Kidney (tissue), 22 donors: ENCODE measurements at places on chromosomes 16 and 17. TPM values are rescaled to one million over a fixed set of nuclear protein-coding genes. Genes with fewer than 3 reads are reported as not detected.

DNA sequence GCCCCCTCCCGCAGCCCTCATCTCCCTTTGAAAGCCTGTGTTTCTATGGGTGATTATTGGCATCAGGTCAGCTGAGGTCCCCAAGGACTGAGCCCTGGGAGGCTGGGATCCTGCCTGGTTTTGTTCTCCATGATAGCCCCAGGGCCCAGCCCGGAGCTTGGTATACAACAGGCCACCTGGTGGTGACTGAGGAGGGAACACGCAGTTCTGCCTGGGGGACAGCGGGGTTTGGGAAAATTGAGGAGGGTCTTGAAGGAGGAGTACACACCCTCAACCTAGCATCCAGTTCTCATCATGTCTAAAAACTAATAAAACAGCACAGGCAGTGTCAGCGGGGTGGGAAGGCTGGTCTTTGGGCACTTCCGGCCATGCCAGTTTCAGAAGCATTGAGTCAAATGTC is 335.1 kb downstream of the CPPED1 start:
- no peaks in the 10 kb centered on the region for H3K36me3 ChIP-seq
- DNase-seq, result no peak
- no peak overlapping the region for H3K4me3 ChIP-seq
- H3K27me3 ChIP-seq, result no peaks in the 10 kb centered on the region

GRCh38 chr17:72342627-72343527 is 222.1 kb downstream of the SOX9 start:
- no peak overlapping the region for H3K27ac ChIP-seq
- no peaks in the 10 kb centered on the region for H3K36me3 ChIP-seq
- DNase-seq, result peak; percentile 93

DNA sequence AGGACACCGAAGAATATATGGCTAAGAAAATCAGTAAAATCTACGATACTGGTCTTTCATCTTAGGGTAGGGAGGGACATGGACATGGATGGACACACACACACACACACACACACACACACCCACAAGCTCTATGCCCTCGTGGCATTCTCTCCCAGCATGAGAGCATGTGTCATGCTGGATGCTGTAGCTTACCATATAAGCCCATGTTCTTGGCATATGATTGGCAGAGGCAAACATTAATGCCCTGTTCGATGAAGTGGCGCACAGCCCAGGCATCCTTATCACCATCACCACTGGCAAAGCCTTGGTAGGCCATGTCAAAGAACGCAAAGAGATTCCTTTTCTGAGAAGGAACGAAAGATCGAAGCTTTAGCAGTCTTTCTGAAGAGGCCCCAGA is 17.6 kb downstream of the GOT2 start:
- no peak overlapping the region for H3K4me3 ChIP-seq
- peaks cover 59% of the 10 kb centered on the region for H3K36me3 ChIP-seq
- no peak overlapping the region for H3K27ac ChIP-seq
- no peaks in the 10 kb centered on the region for H3K27me3 ChIP-seq
- H3K4me1 ChIP-seq, result no peaks in the 10 kb centered on the region
- DNase-seq, result no peak

DNA sequence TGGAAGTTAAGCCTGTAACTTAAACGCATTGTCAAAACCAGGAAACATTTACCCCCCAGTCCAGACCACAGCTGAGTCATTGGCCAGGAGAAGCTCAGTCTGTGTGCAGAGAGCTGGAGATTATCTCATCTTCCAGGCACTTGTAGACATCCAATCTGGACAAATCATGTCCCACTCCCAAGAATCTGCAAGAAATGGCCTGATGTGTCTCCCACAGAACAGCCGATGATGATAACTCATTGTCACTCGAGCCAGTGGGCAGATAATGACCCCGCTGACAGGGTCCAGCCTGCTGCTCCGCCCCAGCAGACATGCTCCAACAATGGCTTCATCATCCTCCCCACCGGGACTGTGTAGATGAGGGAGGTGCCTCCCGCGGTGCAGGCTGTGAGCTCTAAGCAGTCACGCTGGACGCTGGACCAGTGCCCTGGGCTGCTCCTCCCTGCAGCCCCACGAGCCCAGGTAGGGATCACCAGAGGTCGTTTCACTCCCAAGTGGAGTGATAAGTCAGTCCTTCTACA is 322.5 kb downstream of the C16orf95 start:
- no peak overlapping the region for H3K27ac ChIP-seq
- H3K4me1 ChIP-seq, result no peaks in the 10 kb centered on the region
- H3K36me3 ChIP-seq, result no peaks in the 10 kb centered on the region
- peak; percentile 52 for DNase-seq

DNA sequence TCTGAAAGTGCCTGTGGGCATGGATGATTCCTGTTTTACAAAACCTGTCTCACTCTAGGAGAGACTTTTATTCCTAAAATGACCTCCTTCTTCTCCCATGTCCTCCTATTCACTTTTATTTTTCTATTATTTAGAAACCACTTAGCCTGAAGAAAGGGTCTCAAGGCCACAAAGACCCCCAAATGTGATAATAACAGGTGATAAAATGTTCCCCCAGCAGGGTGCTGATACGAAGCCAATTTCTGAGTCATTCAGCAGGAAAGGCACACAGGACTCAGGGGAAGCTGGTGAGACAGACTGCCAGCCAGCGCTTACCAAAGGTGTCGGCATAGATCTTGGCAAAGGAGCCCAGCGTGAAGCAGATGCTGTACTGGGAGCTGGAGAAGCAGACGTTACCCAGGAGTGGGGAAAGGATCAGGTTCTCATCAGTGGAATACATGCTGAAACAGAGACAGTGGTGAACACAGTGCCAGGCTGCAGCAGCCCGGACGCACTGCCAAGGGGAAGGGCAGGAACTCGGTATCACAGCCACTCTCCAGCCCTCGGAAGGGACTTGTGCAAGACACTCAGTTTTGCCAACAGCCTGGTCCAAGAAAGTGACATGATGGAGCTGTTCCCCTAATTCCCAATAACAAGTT is 24.6 kb downstream of the HIGD1B start:
- no peaks in the 10 kb centered on the region for H3K4me1 ChIP-seq
- no peak overlapping the region for H3K27ac ChIP-seq
- no peaks in the 10 kb centered on the region for H3K27me3 ChIP-seq
- DNase-seq, result no peak
- H3K4me3 ChIP-seq, result no peak overlapping the region

- no peaks in the 10 kb centered on the region for H3K4me1 ChIP-seq
- no peak overlapping the region for H3K4me3 ChIP-seq
- H3K27me3 ChIP-seq, result no peaks in the 10 kb centered on the region
- DNase-seq, result no peak
These were observed 154.1 kb upstream of the PLCG2 start for GRCh38 chr16:81624760-81625543.

- H3K36me3 ChIP-seq, result no peaks in the 10 kb centered on the region
- no peaks in the 10 kb centered on the region for H3K4me1 ChIP-seq
- no peak overlapping the region for H3K27ac ChIP-seq
- DNase-seq, result no peak
These were observed 140.4 kb downstream of the PMP22 start for GRCh38 chr17:15124746-15125145.

DNA sequence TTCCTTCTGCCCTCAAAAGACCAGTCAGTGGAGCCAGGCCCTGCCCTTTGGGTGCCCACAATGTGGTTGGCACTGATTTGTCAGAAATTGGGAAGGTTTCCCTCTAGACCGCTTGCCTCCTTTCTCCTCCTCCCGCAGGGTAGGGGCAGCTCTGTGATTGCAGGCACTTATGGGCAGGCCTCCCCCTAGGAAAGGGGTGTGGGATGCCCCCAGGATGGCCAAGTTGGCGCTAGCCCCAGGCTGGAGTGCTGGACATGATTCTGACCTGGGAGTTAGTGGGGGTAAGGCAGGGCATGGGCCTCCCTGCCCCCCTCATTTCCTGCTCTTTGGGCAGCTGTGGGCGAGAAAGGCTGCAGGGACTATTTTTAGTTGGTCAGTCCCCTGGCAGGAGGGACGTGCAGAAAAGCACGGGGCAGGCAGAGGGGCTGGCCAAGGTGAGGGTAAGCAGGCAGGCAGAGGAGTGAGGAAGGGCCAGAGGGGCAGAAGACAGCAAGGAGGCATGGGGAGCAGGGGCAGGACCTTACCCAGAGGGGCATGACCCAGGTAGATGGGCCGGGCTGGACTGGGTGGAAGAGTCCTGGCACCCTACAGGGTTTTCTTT is 3.3 kb downstream of the RARA start:
- H3K36me3 ChIP-seq, result no peaks in the 10 kb centered on the region
- H3K4me1 ChIP-seq, result peaks cover 80% of the 10 kb centered on the region

- H3K27me3 ChIP-seq, result no peaks in the 10 kb centered on the region
- H3K4me3 ChIP-seq, result no peak overlapping the region
- no peak overlapping the region for H3K27ac ChIP-seq
- no peak for DNase-seq
These were observed 13.6 kb upstream of the TNS4 start for GRCh38 chr17:40515011-40515410.

DNA sequence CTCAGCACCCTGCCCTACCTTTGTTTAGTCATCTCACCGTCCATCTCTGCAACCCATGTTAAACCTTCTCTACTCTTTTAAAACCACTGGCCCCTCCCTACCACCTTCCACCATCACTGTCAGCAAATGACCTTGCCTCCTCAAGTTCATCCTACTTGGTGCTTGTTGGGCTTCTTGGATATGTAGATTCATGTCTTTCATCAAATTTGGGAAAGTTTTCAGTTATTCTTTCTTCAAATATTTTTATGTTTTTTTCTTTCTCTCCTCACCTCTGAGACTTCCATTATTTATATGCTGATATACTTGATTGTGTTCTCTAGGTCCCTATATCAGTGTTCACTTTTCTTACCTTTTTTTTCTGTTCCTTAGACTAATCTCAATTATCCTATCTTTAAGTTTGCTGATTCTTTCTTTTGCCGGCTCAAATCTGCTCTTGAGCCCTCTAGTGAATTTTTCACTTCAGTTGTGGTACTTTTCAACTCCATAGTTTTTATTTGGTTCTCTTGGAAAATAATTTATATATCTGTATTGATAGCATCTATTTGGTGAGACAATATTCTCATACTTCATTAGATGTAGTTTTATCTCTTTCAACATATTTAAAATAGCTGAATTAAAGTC is 28.7 kb upstream of the ALDH3A2 start:
- no peak overlapping the region for H3K4me3 ChIP-seq
- no peak overlapping the region for H3K27ac ChIP-seq
- H3K4me1 ChIP-seq, result no peaks in the 10 kb centered on the region

DNA sequence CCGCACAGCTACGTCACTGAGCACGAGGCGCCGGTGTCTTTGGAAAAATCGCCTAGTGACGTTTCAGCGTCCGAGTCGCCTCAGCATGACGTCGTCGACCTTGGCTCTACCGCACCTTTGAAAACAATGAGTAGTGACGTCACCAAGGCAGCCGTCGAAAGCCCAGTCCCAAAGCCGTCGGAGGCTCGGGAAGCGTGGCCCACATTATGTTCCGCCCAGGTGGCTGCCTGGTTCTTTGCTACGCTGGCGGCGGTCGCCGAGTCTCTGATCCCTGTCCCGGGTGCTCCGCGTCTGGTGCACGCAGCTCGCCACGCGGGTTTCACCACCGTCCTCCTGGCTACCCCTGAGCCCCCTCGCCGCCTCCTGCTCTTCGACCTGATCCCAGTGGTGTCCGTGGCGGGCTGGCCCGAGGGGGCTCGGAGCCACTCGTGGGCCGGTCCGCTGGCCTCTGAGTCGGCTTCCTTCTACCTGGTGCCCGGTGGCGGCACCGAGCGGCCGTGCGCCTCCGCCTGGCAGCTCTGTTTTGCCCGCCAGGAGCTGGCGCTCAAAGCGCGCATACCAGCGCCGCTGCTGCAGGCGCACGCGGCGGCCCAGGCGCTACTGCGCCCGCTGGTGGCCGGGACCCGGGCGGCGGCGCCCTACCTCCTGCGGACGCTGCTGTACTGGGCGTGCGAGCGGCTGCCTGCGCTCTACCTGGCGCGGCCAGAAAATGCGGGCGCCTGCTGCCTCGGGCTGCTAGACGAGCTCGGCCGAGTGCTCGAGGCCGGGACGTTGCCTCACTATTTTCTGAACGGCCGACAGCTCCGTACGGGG is 1.5 kb downstream of the TMEM102 start:
- H3K4me1 ChIP-seq, result peaks cover 26% of the 10 kb centered on the region
- H3K36me3 ChIP-seq, result no peaks in the 10 kb centered on the region
- H3K27ac ChIP-seq, result peak overlapping the region; percentile 78
- H3K27me3 ChIP-seq, result peaks cover 7% of the 10 kb centered on the region

- H3K27ac ChIP-seq, result peak overlapping the region; percentile 99
- peak overlapping the region; percentile 86 for H3K4me3 ChIP-seq
- H3K4me1 ChIP-seq, result no peaks in the 10 kb centered on the region
These were observed 1.2 kb upstream of the METTL26 start for GRCh38 chr16:637081-638018.

GRCh38 chr16:46844771-46845170 is 13.8 kb upstream of the C16orf87 start:
- no peak overlapping the region for H3K4me3 ChIP-seq
- DNase-seq, result no peak
- H3K36me3 ChIP-seq, result no peaks in the 10 kb centered on the region
- no peaks in the 10 kb centered on the region for H3K4me1 ChIP-seq
- no peak overlapping the region for H3K27ac ChIP-seq

GRCh38 chr17:10072556-10073425 is 125.6 kb downstream of the GAS7 start:
- no peak overlapping the region for H3K4me3 ChIP-seq
- no peaks in the 10 kb centered on the region for H3K4me1 ChIP-seq
- H3K36me3 ChIP-seq, result no peaks in the 10 kb centered on the region
- H3K27me3 ChIP-seq, result no peaks in the 10 kb centered on the region
- no peak overlapping the region for H3K27ac ChIP-seq

The DLX4 gene
- 0.44 TPM for total RNA-seq

The RGS11 gene
- total RNA-seq, result 5.9 TPM

The HS3ST3B1 gene
- total RNA-seq, result 5.3 TPM

The SEZ6L2 gene
- 32.4 TPM for total RNA-seq

The COPZ2 gene
- 24.9 TPM for total RNA-seq

The C17orf50 gene
- not detected for total RNA-seq

The PYDC1 gene
- total RNA-seq, result not detected

The MARCHF10 gene
- total RNA-seq, result 0.66 TPM
